ENCODE measurements at places on chromosomes 12 and 14. TPM values are rescaled to one million over a fixed set of nuclear protein-coding genes. Genes with fewer than 3 reads are reported as not detected.

GRCh38 chr14:103361867-103362266 is 23.3 kb upstream of the MARK3 start:
- H3K27ac ChIP-seq, result peak overlapping the region; percentile 74
- no peaks in the 10 kb centered on the region for H3K27me3 ChIP-seq
- no peaks in the 10 kb centered on the region for H3K36me3 ChIP-seq
- peaks cover 11% of the 10 kb centered on the region for H3K4me1 ChIP-seq
- peak; percentile 90 for DNase-seq

GRCh38 chr14:68176687-68177086 is 357.1 kb downstream of the RAD51B start:
- no peak overlapping the region for H3K27ac ChIP-seq
- H3K4me3 ChIP-seq, result no peak overlapping the region
- H3K27me3 ChIP-seq, result no peaks in the 10 kb centered on the region
- DNase-seq, result no peak
- no peaks in the 10 kb centered on the region for H3K36me3 ChIP-seq
- H3K4me1 ChIP-seq, result peaks cover 33% of the 10 kb centered on the region

Gene KLHL33
- 0.36 TPM for total RNA-seq

Gene DBX2
- total RNA-seq, result not detected

- no peaks in the 10 kb centered on the region for H3K27me3 ChIP-seq
- no peaks in the 10 kb centered on the region for H3K4me1 ChIP-seq
- H3K36me3 ChIP-seq, result no peaks in the 10 kb centered on the region
- no peak overlapping the region for H3K27ac ChIP-seq
Observed at GRCh38 chr12:59444932-59445331, 150.9 kb upstream of the SLC16A7 start.

Gene DEGS2
- 0.29 TPM for total RNA-seq

GRCh38 chr14:100076133-100076532 is 10.9 kb downstream of the EVL start:
- peaks cover 28% of the 10 kb centered on the region for H3K4me1 ChIP-seq
- no peaks in the 10 kb centered on the region for H3K27me3 ChIP-seq
- H3K36me3 ChIP-seq, result no peaks in the 10 kb centered on the region
- peak overlapping the region; percentile 75 for H3K27ac ChIP-seq

DNA sequence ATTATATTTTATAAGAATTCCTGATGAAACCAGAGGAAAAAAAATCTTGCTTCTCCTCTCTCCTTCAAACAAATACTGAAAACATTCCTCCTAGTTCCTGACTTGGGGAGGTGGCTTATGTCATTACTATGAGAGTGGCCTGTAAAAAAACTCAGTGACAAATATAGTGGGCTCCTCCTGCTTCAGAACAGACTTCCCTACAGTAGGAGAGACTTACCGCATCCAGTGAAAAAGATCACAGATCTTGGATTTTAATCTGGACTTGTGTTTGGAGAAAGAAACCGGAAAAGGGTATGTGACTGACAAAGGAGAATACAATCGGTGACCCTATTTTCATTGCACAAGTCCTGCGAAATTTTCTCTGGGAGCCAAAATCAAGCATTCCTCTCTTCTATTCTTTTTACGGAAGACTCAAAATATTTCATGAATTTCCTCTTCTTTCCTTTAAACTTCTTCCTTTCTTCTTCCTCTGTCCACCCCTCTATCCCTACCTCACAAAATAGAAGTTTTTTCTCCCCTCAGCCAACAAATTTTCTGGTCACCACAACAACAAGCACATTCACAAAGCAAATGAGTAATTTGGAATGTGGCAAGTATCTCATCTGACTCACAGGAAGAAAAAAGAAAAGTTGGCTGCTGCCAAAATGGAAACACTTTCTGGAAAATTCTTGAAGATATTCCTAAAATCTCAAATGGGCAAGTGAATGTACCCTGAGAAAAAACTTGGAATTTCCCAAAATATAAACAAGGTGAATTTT is 185.1 kb upstream of the CDKN3 start:
- H3K36me3 ChIP-seq, result no peaks in the 10 kb centered on the region
- peak; percentile 75 for DNase-seq
- H3K4me3 ChIP-seq, result no peak overlapping the region
- H3K27me3 ChIP-seq, result no peaks in the 10 kb centered on the region
- H3K27ac ChIP-seq, result peak overlapping the region; percentile 94

Gene DIO2
- total RNA-seq, result 0.29 TPM

- no peaks in the 10 kb centered on the region for H3K36me3 ChIP-seq
- H3K27ac ChIP-seq, result no peak overlapping the region
- no peak for DNase-seq
- no peak overlapping the region for H3K4me3 ChIP-seq
Observed at GRCh38 chr14:20801726-20802125, 918 bp downstream of the RNASE1 start.

DNA sequence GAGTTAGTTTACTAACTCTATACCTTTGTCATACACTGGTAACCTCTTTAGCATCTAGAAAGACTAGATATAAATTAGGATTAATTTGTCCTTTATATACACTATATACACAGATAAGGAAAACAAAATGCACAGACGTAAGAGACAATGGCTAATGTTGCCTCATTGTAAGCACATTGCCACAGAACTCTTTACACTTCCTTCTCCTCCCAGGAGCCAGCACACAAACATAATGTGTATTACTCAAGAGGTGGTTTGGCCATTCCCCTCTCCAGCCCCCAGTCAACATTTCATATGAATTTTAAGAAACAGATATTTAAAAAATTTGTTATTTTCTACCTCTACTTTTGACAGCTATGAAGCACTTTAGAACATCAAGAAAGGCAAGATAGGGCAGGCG is 131.4 kb upstream of the OR4E1 start:
- H3K27me3 ChIP-seq, result no peaks in the 10 kb centered on the region
- no peak overlapping the region for H3K4me3 ChIP-seq
- H3K36me3 ChIP-seq, result no peaks in the 10 kb centered on the region
- H3K27ac ChIP-seq, result no peak overlapping the region
- no peak for DNase-seq

Gene RBMS2
- 24.2 TPM for total RNA-seq

DNA sequence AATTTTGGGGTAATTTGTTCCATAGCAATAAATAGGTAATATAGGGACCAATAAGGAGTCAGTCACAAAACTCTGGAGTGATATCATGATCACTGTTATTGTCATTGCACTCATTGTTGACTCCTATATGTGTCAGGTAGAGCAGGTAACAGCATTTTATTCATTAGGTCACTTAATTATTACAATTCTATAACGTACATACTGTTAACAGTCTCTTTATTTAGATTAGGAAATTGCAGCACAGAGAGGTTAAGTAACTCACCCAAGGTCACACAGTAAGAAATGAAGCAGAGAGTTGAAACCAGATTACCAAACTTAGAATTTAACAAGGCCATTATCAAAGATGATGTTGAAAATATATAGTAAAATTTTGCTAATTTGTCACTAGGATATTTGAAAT is 49.7 kb upstream of the PTPRB start:
- no peak overlapping the region for H3K27ac ChIP-seq
- H3K36me3 ChIP-seq, result no peaks in the 10 kb centered on the region
- no peaks in the 10 kb centered on the region for H3K4me1 ChIP-seq
- DNase-seq, result no peak
- H3K4me3 ChIP-seq, result no peak overlapping the region

DNA sequence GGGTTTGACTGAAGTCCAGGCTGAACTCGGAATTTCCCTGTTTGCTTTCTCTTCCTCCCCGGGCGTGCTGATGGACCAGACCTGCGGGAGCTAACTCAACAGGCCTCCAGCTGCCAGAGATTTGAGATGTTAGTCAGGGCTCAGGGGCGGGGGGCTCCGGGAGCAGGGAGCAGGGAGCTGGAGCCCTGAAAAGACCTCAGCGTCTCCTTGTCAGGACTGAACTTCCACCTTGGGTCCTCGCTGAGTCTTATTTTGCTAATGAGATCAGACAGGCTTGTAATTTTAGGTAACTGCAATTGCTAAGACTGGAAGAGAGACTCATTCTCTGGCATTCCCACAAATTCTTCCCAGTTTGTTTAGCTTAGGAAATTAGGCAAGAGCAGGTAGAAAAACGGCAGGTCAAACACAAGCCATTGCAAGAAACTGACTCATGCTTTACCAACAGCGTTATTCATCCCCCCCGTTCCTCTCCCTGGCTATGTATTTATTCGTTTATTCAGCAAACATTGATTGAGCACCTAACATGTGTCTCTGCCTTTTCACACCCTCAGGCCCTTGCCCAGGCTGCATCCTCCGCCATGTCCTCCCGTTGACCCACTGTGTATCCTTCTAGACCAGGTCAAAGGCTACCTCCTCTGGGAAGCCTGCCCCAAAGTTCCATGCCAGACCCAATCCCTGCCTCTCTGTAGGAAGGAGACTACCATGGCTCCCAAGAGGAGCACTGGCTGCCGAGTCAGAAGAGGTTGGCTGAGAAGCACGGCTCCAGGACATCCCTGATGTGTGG is 80.4 kb upstream of the DIO3 start:
- H3K4me1 ChIP-seq, result peaks cover 19% of the 10 kb centered on the region
- no peak overlapping the region for H3K27ac ChIP-seq
- no peaks in the 10 kb centered on the region for H3K27me3 ChIP-seq
- H3K36me3 ChIP-seq, result no peaks in the 10 kb centered on the region
- no peak for DNase-seq
- no peak overlapping the region for H3K4me3 ChIP-seq

Gene KCNA1
- not detected for total RNA-seq

Gene SYNE3
- total RNA-seq, result 23.9 TPM

GRCh38 chr12:50672158-50672557 is 91.7 kb upstream of the ATF1 start:
- H3K27ac ChIP-seq, result no peak overlapping the region
- no peaks in the 10 kb centered on the region for H3K4me1 ChIP-seq
- DNase-seq, result no peak
- H3K27me3 ChIP-seq, result no peaks in the 10 kb centered on the region
- H3K36me3 ChIP-seq, result no peaks in the 10 kb centered on the region
- no peak overlapping the region for H3K4me3 ChIP-seq

Gene ABCC9
- total RNA-seq, result 28.3 TPM

GRCh38 chr14:103802356-103802755 is 45.0 kb downstream of the PPP1R13B start:
- no peak overlapping the region for H3K4me3 ChIP-seq
- H3K4me1 ChIP-seq, result peaks cover 23% of the 10 kb centered on the region
- peak overlapping the region; percentile 65 for H3K27ac ChIP-seq
- no peak for DNase-seq
- H3K36me3 ChIP-seq, result no peaks in the 10 kb centered on the region

DNA sequence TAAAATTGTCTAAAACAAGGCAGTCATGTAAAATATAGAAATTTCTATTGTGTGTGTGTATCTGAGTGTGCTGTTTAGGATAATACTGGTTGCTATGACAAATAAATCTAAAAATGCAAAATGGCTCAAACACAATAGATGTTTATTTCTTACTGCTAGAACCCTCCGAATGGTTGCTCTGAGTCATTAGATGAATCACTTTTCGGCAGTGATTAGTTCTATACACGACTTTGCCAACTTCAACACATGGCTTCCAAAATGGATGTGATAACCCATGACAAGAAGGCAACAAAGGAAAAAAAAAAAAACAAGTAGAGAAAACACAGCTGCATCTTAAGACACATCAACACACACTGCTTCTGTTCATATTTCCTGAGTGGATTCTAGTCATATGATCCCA is 729.2 kb downstream of the AACS start:
- no peaks in the 10 kb centered on the region for H3K27me3 ChIP-seq
- DNase-seq, result no peak
- no peaks in the 10 kb centered on the region for H3K36me3 ChIP-seq
- H3K27ac ChIP-seq, result no peak overlapping the region
- no peak overlapping the region for H3K4me3 ChIP-seq

- peaks cover 88% of the 10 kb centered on the region for H3K27me3 ChIP-seq
- no peak overlapping the region for H3K27ac ChIP-seq
- no peaks in the 10 kb centered on the region for H3K4me1 ChIP-seq
- DNase-seq, result no peak
- H3K36me3 ChIP-seq, result no peaks in the 10 kb centered on the region
Observed at GRCh38 chr12:4267704-4268328, 5.7 kb upstream of the CCND2 start.

DNA sequence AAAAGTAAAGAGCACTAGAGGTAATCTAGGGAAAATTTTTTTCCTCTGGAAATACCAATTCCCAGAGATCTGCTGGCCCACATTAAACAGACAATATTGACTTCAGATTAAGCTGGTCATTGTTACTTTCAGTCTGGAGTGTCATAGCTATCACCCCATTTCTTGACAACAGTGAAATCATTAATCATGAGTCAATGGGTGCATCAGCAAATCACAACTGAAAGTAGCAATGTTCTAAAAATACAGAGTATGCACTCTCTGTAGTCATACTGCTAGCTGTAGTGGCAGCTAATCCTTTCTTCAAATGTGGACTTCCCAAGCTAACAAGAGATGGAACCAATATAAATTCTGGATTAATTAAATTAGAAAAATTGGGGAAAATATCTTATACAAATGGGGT is 129.9 kb downstream of the CPNE8 start:
- no peak overlapping the region for H3K27ac ChIP-seq
- no peaks in the 10 kb centered on the region for H3K27me3 ChIP-seq
- no peaks in the 10 kb centered on the region for H3K36me3 ChIP-seq

Gene LGR5
- total RNA-seq, result not detected

Gene UNC79
- under 0.01 TPM for total RNA-seq

DNA sequence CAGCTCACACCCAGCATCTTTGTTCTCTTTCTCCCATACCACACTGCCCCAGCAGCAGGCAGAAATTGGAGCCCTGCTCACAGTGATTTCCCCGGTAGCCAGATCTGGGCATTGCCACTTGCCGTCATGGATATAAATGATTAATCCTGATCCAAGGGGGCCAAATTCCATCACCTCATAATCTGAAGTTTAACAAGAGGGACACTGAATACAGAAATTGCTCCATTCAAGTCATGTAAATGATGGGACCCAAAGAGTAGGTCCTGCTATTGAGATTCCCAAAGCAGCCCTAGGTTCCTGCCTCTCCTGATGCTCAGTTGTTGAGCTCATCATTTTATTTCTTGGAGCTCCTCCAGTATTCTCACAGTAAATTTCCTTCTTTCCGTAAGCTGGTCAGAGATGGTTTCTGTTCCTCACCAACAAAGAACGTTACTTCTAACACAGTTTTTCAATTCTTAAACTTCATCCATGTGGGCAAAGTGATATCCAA is 11.7 kb downstream of the ITPR2 start:
- peaks cover 13% of the 10 kb centered on the region for H3K4me1 ChIP-seq
- H3K27ac ChIP-seq, result peak overlapping the region; percentile 38
- H3K36me3 ChIP-seq, result no peaks in the 10 kb centered on the region
- peak overlapping the region; percentile 35 for H3K4me3 ChIP-seq

- H3K36me3 ChIP-seq, result no peaks in the 10 kb centered on the region
- DNase-seq, result no peak
- no peak overlapping the region for H3K27ac ChIP-seq
- peaks cover 5% of the 10 kb centered on the region for H3K4me1 ChIP-seq
- no peaks in the 10 kb centered on the region for H3K27me3 ChIP-seq
Observed at GRCh38 chr12:50828886-50829285, 13.8 kb upstream of the TMPRSS12 start.

- H3K36me3 ChIP-seq, result no peaks in the 10 kb centered on the region
- H3K4me1 ChIP-seq, result peaks cover 37% of the 10 kb centered on the region
- no peaks in the 10 kb centered on the region for H3K27me3 ChIP-seq
- peak overlapping the region; percentile 48 for H3K4me3 ChIP-seq
Observed at GRCh38 chr14:54712465-54713200, 145.7 kb downstream of the SAMD4A start.

Gene ADAM21
- total RNA-seq, result not detected

Data from osteoblast (primary cell).